ACHN (cell line): ENCODE measurements at places on chromosomes 2 and 18.

DNA sequence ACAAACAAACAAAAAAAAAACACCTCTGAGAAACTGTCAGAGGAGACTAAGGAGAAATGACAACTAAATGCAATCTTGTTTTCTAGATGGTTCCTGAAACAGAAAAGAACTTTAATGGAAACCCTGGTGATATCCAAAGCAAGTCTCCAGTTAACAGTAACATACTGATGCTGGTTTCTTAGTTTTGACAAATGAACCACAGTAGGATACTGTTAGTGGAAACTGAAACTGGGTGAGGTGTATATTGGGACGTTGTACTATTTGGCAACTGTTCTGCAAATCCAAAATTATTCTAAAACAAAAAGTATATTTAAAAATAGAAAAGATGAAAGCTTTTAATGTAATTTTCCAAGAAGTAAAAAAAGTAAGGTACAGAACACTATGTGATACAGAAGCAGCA lies 11.4 kb downstream of the SESTD1 start:
- no peak for DNase-seq

DNA sequence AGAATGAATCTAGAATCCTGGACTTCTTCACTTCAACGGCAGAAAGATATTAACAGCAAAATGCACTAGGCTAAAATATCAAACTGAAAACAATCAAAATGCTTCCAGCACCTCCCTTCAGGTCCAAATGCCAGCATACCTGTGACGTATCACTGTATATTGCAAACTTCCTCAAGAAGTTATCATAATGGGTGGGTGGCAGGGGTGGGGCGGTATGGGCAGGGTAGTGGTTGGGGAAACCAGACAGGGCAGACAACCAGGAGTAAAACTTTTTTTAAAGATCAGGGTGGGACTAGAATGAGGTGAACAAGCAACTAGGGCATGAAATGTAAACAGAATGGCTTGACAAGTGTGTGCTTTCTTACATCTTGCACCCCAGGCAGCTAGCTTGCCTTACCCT lies 140.9 kb downstream of the SATB2 start:
- DNase-seq, result no peak

- DNase-seq, result no peak
These were observed 130.2 kb downstream of the TMEM163 start for GRCh38 chr2:134588556-134588955.

GRCh38 chr2:226446406-226447001 lies 353.1 kb downstream of the IRS1 start:
- DNase-seq, result no peak

GRCh38 chr2:42999856-43000241 lies 207.5 kb upstream of the HAAO start:
- no peak for DNase-seq

- DNase-seq, result no peak
These were observed 29.3 kb upstream of the CEP68 start for GRCh38 chr2:65026704-65027464.

GRCh38 chr18:44521668-44522022 lies 159.0 kb upstream of the SETBP1 start:
- no peak for DNase-seq

- no peak for DNase-seq
These were observed 705.5 kb downstream of the SLC4A3 start for GRCh38 chr2:220332886-220333285.
